ENCODE measurements at places on chromosomes 7 and 10.

- DNase-seq: no peak
Measured at GRCh38 chr10:34624323-34625153, 190.6 kb downstream of the PARD3 start.

GRCh38 chr10:24468281-24468751 lies 255.4 kb downstream of the ARHGAP21 start:
- no peak for DNase-seq

DNA sequence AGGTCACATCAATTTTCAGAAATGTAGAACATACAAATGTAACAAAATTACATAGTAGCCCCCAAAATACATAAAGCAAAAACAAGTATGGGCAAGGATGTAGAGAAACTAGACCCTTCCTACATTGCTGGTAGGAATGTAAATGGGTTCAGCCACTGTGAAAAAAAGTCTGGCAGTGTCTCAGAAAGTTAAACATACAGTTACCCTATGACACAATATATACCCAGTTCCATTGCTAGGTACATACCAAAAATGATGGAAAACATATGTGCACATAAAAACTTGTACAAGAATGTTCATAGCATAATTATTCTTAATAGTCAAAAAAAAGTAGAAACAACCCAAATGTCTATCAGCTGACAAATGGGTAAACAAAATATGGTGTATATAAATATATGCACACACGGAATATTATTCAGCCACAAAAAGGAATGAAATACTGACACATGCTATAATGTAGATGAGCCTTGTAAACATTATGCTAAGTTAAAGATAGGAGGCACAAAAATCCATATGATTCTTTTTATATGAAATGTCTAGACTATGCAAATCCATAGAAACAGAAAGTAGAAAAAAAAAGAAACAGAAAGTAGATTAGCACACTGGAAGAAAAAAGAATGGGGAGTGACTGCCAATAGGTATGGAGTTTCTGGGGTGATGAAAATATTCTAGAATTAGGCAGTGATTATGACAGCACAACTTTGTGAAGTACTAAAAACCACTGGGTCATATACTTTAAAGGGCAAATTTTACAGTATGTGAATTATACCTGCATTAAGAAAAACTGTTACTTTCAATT lies 13.5 kb downstream of the HERPUD2 start:
- DNase-seq: no peak

GRCh38 chr10:110334061-110334656 lies 29.4 kb upstream of the SMNDC1 start:
- no peak for DNase-seq

GRCh38 chr10:3764626-3765112 lies 20.3 kb downstream of the KLF6 start:
- DNase-seq: no peak

DNA sequence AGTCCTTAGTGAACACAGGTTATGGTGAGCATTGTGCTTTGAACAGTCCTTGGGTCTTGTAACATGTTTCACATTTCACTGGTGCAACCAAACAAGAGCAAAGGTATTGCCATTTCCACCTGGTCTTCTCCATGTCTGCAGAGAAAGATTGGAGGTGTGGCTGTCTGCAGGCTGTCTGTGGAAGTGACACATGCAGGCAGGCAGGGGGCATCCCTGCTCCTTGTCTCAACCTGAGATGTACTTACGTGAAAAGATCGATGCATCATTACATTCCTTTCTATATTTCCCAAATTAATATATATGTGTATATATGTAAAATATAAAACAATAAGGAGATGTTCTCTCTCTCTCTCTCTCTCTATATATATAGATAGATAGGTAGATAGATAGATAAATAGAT lies 54.3 kb downstream of the LRRC18 start:
- DNase-seq: peak; percentile 9

DNA sequence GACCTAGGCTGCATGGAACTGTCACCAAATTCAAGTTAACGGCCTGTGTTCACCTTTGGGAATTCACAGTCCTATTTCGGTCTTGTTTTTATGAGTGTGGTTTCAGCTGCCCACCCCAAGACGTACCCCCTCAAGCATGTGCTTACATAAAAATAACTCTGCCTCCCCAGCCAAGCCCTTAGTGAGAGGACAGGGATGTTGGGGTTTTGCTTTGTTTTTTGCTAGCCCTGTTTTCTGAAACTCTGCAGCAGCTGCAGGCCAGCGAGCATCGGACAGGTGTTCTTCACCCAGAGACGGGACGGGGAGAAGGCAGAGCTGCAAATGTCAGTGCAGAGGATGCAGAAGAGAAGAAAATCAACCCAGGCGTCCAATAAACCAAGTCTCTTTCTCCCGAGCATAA lies 13.5 kb downstream of the CHST15 start:
- DNase-seq: no peak

DNA sequence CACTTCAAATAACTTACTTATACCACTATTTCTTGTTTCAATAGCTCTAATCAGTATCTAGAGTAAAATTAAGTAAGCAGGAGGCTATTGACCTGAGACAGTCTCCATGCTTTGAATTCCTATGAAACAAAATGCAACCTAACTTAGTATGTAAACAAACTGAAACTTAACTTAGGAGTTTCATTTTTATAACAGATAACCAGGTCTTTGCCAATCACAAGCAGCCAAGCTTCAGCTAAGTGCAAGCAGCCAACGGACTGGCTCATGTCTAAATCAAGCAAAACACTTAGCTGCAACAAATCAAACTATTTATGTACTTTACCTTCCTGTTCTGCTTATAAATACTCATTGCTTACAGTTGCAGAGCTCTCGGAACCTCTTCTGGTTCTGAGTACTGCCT lies 4.4 kb upstream of the GSTK1 start:
- no peak for DNase-seq

DNA sequence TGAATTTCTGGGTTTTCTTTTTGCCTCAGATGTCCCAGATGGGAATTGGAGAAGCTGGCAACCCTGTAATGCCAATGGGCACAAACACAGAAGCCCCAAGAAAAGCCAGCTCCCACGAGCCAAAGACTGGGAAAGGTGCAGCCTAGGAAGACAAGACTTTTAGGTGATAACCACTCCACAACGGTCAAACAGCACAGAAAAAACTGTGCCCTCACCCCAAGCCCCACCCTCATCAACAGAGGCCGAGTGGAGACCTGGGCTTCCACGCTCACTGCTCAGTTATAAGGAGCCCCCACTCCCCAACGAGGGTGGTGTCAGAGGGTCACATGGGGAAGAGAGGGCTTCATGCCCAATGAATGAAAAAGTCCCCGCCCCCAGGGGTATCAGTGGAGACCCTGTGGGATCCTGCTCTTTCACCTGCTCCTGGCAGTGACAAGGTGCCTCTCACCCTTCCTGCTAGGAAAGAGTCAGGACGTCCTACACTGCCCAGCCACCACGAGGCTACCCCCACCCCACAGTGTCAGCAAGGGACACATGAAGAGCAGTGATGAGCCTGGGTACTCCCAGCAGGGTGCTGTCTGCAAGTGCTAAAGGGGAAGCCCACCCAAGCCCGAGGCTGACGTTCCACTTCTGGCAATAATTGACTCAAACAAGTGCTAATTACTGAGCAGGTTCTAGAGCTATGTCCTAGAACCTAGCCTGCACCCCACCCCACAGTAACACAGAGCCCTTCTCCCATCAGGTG lies 8.3 kb downstream of the TMEM273 start:
- no peak for DNase-seq

GRCh38 chr7:68922850-68923249 lies 675.4 kb upstream of the AUTS2 start:
- no peak for DNase-seq

DNA sequence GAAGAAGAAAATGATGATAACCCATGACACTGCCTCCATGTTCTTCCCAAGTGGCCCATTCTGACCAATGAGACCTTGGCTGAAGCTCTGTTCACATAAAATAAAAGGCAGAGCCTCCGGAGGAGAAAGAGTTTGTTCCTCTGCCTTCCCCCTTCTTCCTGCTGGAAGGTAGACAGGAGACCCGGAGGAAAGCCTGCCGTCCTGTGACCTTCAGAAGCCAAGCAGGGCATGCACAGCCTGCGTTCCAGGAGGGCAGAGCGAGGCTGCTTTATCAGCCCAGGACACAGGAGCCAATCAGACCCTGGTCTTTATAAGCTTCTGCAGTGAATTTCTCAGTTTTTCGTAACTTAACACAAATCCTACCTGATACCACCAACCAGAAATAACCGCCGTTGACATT lies 8.6 kb upstream of the GRID1 start:
- no peak for DNase-seq

DNA sequence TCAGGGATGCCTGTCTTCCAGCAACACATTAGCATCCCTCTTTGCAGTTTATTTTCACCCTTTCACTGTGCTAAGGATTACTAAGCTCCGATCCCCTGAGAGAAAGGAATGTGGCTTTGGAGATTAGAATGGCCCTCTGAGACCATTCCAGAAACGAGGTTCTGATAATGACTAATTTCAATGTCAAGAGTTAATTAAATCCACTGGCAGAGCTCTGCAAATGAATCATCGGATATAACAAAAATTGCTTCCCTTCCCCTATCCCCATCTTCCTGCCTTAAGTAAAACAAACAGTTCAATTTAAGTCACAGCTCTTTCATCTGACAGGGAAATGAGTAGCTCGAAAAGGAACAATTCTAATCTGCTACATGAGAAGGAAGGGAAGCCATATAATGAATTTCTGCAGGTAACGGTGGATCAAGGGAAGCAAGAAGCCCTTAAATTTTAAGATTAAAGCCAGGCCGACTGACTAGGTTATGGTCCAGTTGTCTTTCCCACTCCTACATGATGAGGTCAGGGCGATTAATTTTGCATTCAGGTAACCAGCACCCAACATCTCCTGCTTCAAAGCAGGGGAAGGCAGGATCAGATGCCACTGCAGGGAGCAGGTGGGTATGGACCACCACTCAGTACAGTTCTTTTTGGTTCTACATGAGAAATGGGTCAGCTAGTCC lies 50.5 kb downstream of the MALSU1 start:
- peak; percentile 96 for DNase-seq

GRCh38 chr10:75250934-75251333 lies 15.2 kb upstream of the COMTD1 start:
- DNase-seq: peak; percentile 46

- peak; percentile 82 for DNase-seq
Measured at GRCh38 chr10:101840741-101841453, 2.7 kb downstream of the KCNIP2 start.

- no peak for DNase-seq
Measured at GRCh38 chr10:90937645-90938258, 16.9 kb upstream of the ANKRD1 start.

GRCh38 chr7:36925691-36926090 lies 201.4 kb upstream of the AOAH start:
- DNase-seq: no peak

DNA sequence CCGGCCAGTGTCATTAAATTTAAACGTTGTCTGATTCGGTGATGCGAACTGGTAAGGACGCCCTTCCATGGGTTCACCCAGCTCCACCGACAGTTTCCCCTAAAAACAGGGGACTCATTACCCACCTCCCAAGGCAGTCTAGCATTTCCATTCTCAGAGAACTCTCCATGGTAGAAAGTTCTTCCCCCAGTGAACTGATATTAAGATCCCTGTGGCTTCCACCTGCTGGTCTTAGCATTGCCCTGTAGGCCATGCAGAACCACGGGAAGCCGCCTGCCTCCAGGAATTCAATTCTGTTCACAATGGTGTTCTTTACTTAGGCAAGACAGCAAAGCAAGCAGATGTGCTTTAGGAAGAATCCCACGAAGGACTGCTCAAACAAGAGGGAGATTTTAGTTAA lies 128.9 kb upstream of the NANOS1 start:
- no peak for DNase-seq

DNA sequence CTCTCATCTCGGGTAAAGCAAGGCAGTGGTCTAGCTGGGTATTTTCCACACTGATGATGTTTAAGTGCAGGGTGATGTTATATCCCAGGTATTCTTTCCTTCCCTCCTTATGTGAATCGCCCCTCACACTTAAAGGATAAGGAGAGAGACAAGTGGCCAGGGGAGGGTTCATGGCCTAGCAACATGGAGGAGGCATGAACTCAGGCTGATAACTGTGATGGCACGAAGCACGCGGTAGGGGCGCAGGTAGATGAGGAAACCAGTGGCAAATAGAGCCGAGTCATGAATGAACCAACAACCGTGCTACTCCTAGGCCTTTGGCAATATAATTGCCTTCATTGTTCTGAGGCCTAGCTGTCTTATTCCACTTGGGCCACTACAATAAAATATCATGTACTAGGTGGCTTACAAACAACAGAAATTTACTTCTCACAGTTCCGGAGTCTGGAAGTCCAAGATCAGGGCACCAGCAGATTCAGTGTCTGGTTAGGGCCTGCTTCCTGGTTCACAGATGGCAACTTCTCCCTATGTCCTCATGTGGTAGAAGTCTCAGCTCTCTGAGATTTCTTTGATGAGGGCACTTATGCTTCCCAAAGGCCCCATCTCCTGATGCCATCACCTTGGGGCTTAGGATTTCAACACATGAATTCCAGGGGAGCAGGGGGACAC lies 56.0 kb upstream of the PIK3CG start:
- no peak for DNase-seq

- DNase-seq: no peak
Measured at GRCh38 chr10:58048936-58049335, 218.8 kb downstream of the IPMK start.

DNA sequence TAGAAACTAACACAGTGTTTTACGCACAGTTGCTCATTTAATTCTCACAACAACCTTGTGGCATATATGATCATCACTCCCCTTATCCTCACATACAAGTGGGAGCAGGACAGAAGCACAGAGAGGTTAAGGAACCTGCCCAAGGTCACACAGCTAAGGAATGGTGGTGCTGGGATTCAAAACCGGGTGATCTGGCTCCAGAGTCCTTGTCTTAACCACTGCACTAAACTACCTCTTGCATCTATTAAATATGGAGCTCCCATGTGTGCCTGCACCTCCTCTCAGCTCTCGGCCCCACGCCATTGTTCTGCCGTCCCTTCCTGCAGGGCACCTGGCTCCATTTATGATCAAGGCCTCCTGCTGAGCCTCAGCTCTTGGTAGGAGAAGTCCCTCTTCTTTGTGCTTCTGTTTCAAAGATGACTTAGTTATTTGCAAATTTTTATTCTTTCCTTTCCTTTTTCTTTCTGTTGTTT lies 99.8 kb upstream of the PDGFA start:
- no peak for DNase-seq

DNA sequence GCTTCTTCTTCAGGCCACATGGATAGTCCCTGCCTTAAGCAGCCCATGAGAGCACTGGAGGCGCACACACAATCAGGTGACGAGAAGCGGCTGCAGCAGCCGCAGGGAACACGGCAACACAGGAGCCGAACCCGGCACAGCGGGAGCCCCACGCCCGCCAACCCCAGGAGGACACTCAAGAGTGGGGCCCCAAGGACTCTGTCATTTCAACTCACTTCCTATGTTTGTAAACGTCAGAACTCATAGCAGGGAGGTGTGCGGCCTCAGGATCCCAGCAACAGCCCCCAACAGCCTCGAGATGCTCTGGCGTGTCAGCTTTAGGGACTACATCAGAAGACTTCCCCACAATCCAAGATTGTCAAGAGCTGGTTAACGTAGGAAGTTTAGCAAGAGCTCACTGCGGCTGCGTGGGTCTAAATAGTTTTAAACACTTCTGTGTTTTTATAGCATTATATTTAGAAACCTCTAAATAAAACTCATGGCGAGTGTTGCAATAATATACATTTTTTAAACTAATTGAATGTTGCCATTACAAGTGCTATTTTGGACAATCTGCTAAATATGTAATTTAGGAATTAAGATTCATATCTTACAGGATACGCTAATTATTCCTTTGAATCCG lies 123.4 kb downstream of the MAD1L1 start:
- no peak for DNase-seq

GRCh38 chr10:87878664-87879459 lies 15.4 kb downstream of the PTEN start:
- no peak for DNase-seq

GRCh38 chr7:124257638-124258308 lies 224.9 kb upstream of the TMEM229A start:
- DNase-seq: no peak

Data from HT1080 (cell line).